ENCODE measurements at places on chromosomes 11 and 22.
A peak's percentile ranks its signal among the peaks of the same experiment; 100 is the strongest.

DNA sequence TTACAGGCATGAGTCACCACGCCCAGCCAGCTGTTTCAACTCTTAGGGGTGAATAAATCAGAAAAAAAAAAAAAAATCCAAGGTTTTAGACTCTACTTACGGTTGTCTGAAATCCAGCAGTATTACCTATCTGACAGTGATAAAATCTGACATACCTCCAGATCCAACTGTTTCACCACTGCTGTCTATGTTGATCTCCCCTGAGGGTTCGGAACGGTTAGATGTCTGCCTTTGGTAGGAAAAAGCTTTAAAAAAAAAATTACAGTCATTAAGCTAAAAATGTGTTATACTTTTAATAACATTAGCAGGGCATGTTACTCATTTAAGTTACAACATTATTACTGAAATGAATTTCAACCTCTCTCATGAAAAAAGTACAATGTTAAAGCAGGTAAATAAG is 21.1 kb downstream of the NCAPD3 start:
- no peak overlapping the region for H3K4me3 ChIP-seq
- H3K4me1 ChIP-seq: peaks cover 4% of the 10 kb centered on the region
- peaks cover 76% of the 10 kb centered on the region for H3K36me3 ChIP-seq
- no peaks in the 10 kb centered on the region for H3K27me3 ChIP-seq
- no peak for DNase-seq

- no peaks in the 10 kb centered on the region for H3K27me3 ChIP-seq
- DNase-seq: no peak
- peak overlapping the region; percentile 37 for H3K4me3 ChIP-seq
- H3K4me1 ChIP-seq: peaks cover 26% of the 10 kb centered on the region
These were observed 203.2 kb downstream of the CSNK2A3 start for GRCh38 chr11:11149671-11150459.

DNA sequence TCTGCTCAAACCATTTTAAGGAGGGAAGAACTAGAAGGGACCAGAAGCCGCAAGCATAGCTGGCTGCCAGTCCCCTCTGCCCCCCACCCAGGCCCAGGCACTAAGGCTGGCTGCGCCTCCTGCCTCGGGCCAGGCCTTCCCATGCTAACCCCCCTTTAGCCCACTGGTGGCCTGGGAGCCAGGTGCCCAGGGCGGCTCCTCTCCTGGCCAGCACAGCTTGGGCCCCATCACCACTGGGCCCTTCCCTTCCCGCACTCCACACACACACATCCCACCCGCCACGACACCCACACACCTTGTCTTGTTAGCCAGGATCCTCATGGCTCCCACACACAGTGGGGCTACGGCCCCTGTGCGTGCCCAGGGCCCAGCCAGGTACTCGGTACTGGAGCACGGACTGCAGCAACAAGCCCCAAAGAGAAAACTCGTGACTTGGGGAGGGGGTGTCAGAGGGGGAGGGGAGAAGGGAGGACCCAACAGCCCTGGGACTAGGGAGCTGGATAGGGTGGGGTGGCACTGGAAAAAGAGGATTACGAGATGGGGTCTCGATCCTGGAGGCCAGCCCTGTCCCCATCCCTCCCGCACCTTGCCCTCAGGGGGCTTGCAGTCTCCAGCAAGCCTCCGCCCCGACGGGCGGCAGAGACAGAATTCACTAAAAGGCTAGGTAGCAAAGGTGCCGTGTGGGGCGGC is 16.0 kb downstream of the BCL9L start:
- no peak overlapping the region for H3K27ac ChIP-seq
- H3K4me3 ChIP-seq: no peak overlapping the region
- H3K27me3 ChIP-seq: no peaks in the 10 kb centered on the region

- H3K36me3 ChIP-seq: no peaks in the 10 kb centered on the region
- H3K4me3 ChIP-seq: no peak overlapping the region
- no peak overlapping the region for H3K27ac ChIP-seq
These were observed 4.1 kb downstream of the MIOX start for GRCh38 chr22:50490531-50491308.

DNA sequence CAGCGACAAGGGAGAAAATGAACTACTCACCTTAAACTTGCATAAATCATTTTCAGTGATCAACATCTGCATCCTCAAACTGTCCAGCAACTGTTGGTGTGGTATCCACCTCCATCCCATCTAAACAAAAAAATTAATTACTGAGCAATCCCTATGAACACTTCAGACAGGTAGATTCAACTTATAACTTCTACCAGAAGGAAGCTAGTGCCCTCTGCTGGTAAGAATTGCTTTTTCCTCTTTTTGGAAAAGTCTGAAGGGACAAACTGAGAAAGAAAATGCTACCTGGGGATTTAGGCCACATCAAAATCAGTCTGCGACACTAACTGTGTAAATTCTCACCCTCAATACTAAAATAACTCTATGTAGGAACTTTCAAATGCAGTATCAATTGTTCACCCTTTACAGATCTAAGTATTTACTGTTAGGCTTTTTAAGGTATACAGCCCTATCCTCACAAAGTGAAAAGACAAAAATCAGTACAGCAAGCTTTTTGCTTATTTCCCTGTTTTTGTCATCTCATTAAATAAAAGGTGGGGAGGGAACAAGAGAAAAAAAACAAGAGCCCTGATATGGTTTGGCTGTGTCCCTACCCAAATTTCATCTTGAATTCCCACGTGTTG is 17.9 kb downstream of the CLNS1A start:
- H3K4me1 ChIP-seq: no peaks in the 10 kb centered on the region
- no peak overlapping the region for H3K27ac ChIP-seq
- H3K27me3 ChIP-seq: no peaks in the 10 kb centered on the region

DNA sequence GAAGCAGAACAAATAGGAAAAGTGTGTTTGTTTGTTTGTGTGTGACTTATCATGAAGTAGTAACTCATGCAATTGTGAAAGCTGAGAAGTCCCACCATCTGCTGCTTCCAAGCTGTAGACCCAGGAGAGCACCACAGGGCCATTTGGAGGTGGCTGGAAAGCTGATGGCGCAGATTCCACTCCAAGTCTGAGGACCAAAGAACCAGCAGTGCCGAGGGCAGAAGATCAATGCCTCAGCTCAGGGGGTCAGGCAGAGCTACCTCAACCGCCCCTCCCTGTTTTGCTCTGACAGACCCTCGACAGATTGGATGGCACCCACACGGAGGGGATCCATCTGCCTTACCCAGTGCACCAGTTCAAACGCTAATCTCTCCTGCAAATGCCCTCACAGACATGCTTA is 896.2 kb downstream of the BRD1 start:
- H3K27me3 ChIP-seq: no peaks in the 10 kb centered on the region
- no peaks in the 10 kb centered on the region for H3K4me1 ChIP-seq
- DNase-seq: no peak

- no peaks in the 10 kb centered on the region for H3K27me3 ChIP-seq
- no peak for DNase-seq
- H3K27ac ChIP-seq: no peak overlapping the region
- H3K4me1 ChIP-seq: peaks cover 1% of the 10 kb centered on the region
These were observed 7.3 kb upstream of the SPINDOC start for GRCh38 chr11:63805844-63806415.

- no peak overlapping the region for H3K27ac ChIP-seq
- no peaks in the 10 kb centered on the region for H3K36me3 ChIP-seq
These were observed 136.5 kb downstream of the TRIM29 start for GRCh38 chr11:120001178-120002090.

GRCh38 chr11:10604798-10605197 is 36.3 kb upstream of the LYVE1 start:
- H3K36me3 ChIP-seq: no peaks in the 10 kb centered on the region
- peaks cover 5% of the 10 kb centered on the region for H3K4me1 ChIP-seq
- H3K4me3 ChIP-seq: no peak overlapping the region
- no peak for DNase-seq
- H3K27me3 ChIP-seq: peaks cover 5% of the 10 kb centered on the region
- H3K27ac ChIP-seq: no peak overlapping the region

- H3K27me3 ChIP-seq: peaks cover 80% of the 10 kb centered on the region
- H3K4me1 ChIP-seq: peaks cover 11% of the 10 kb centered on the region
- peak overlapping the region; percentile 62 for H3K4me3 ChIP-seq
- H3K36me3 ChIP-seq: peaks cover 9% of the 10 kb centered on the region
- H3K27ac ChIP-seq: no peak overlapping the region
These were observed 3.3 kb upstream of the RAG1 start for GRCh38 chr11:36564376-36565030.

- H3K27ac ChIP-seq: no peak overlapping the region
- DNase-seq: no peak
- H3K36me3 ChIP-seq: peaks cover 21% of the 10 kb centered on the region
- H3K4me1 ChIP-seq: peaks cover 33% of the 10 kb centered on the region
These were observed 8.4 kb downstream of the UVRAG start for GRCh38 chr11:75823415-75823814.

GRCh38 chr11:114036147-114036811 is 23.2 kb upstream of the ZBTB16 start:
- peak; percentile 42 for DNase-seq
- peaks cover 5% of the 10 kb centered on the region for H3K4me1 ChIP-seq
- H3K4me3 ChIP-seq: no peak overlapping the region
- no peaks in the 10 kb centered on the region for H3K36me3 ChIP-seq
- H3K27ac ChIP-seq: no peak overlapping the region
- H3K27me3 ChIP-seq: peaks cover 44% of the 10 kb centered on the region

DNA sequence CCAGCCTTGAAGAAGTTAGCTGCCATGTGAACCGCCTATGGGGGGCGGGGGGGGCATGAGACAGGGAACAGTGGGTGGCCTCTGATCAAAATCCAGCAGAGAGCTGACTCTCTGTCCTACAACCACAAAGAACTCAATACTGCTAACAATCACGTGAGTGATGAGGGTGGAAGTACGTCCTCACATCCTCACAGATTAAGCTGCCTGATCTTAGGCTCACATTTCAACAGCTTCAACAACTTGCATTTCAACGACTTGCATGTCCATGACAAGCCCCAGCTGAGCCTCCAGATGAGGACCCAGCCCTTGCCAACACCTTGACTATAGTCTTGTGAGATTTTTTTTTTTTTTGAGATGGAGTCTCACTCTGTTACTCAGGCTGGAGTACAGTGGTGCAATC is 51.6 kb downstream of the CLMP start:
- no peak overlapping the region for H3K27ac ChIP-seq
- peaks cover 2% of the 10 kb centered on the region for H3K27me3 ChIP-seq
- H3K36me3 ChIP-seq: no peaks in the 10 kb centered on the region
- no peaks in the 10 kb centered on the region for H3K4me1 ChIP-seq
- H3K4me3 ChIP-seq: no peak overlapping the region
- no peak for DNase-seq

- H3K4me1 ChIP-seq: no peaks in the 10 kb centered on the region
- no peak overlapping the region for H3K27ac ChIP-seq
- no peaks in the 10 kb centered on the region for H3K36me3 ChIP-seq
- peaks cover 32% of the 10 kb centered on the region for H3K27me3 ChIP-seq
These were observed 120.5 kb downstream of the TEAD1 start for GRCh38 chr11:12794576-12795230.

- H3K27me3 ChIP-seq: peaks cover 4% of the 10 kb centered on the region
- peak; percentile 66 for DNase-seq
- H3K4me1 ChIP-seq: no peaks in the 10 kb centered on the region
- no peak overlapping the region for H3K27ac ChIP-seq
- no peak overlapping the region for H3K4me3 ChIP-seq
- H3K36me3 ChIP-seq: no peaks in the 10 kb centered on the region
These were observed 18.2 kb downstream of the IFT27 start for GRCh38 chr22:36757668-36758211.

- H3K4me1 ChIP-seq: peaks cover 15% of the 10 kb centered on the region
- H3K27ac ChIP-seq: no peak overlapping the region
- H3K4me3 ChIP-seq: no peak overlapping the region
These were observed 6.5 kb downstream of the MRPL16 start for GRCh38 chr11:59804061-59804460.

- DNase-seq: no peak
- H3K4me3 ChIP-seq: no peak overlapping the region
- no peaks in the 10 kb centered on the region for H3K36me3 ChIP-seq
- no peaks in the 10 kb centered on the region for H3K27me3 ChIP-seq
- no peak overlapping the region for H3K27ac ChIP-seq
- H3K4me1 ChIP-seq: peaks cover 34% of the 10 kb centered on the region
These were observed 32.4 kb upstream of the MYH9 start for GRCh38 chr22:36419912-36420882.

DNA sequence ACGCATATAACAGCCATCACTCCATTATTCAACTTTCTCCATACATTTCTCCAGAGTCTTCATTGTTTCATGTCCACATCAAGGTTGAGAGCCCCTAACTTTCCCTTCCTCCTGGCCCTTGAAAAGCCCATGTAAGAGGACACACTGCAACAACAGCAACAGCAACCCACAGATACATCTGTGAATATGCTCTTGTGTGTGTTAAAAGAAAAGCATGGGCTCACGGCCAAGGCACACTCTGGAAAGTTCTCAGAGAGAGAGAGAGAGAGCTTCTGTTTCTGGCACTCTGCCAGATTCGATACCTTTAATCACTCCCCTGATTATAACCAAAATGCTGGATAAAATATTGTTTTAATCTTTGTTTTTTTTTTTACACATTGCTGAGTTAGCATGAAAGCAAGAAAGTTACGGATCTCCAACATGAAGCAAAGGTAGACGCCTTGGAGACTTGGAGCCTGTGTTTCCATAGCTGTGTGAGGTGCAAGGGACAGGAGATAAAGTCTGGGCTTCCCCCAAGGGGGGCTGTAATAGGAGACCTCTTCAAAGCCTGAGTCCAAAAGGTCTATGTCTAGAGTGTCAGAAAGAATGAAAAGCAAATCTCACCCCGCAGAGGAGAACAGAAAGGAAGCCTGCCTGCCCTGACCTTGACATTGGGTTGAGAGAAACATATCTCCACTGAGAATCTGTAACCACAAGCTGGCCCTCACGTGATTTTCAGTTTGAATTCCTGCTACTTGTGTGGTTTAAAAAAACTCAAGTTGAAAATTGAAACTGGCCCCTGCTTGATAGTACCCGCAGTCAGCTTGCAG is 33.7 kb upstream of the MPPED1 start:
- H3K27me3 ChIP-seq: peaks cover 69% of the 10 kb centered on the region
- H3K27ac ChIP-seq: peak overlapping the region; percentile 9
- peaks cover 38% of the 10 kb centered on the region for H3K4me1 ChIP-seq
- no peaks in the 10 kb centered on the region for H3K36me3 ChIP-seq
- peak overlapping the region; percentile 53 for H3K4me3 ChIP-seq
